ENCODE measurements at places on chromosomes 12 and 14.

GRCh38 chr14:64683264-64683663, 21.0 kb upstream of the PLEKHG3 start:
- no peak for DNase-seq

GRCh38 chr14:89214221-89214965, 202.6 kb downstream of the FOXN3 start:
- no peak for DNase-seq

GRCh38 chr12:92721130-92721529, 18.3 kb downstream of the PLEKHG7 start:
- no peak for DNase-seq

- no peak for DNase-seq
Observed at GRCh38 chr14:56808383-56809269, 1.7 kb downstream of the OTX2 start.

- DNase-seq, result no peak
Observed at GRCh38 chr12:127121494-127122084, 1145.4 kb upstream of the TMEM132C start.

GRCh38 chr14:76613616-76614015, 147.7 kb upstream of the VASH1 start:
- no peak for DNase-seq

DNA sequence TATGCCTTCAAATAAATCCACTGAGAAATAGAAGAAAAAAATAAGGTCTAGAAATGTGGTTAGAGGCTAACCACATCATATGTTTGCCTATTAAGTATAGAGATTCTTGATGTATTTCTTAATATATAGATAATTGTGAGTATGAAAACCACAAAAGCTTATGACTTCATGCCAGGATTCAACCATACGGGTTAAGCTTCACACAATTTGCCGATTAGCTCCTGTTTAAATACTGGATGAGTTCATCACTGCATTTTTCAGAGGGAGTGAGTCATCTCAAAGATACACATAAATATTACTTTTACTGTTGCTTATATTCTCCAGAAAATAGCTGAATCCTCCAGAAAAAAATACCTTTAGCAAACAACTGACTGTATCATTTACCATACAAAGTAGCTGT, 79.6 kb downstream of the RPL10L start:
- DNase-seq, result no peak

GRCh38 chr12:64007853-64008252, 163.4 kb downstream of the SRGAP1 start:
- no peak for DNase-seq

GRCh38 chr12:3842517-3842916, 30.7 kb downstream of the PARP11 start:
- DNase-seq, result no peak

- no peak for DNase-seq
Observed at GRCh38 chr12:102415515-102415914, 64.8 kb downstream of the IGF1 start.

- DNase-seq, result no peak
Observed at GRCh38 chr14:22598896-22599244, 770 bp downstream of the ABHD4 start.

- DNase-seq, result no peak
Observed at GRCh38 chr12:131369094-131369845, 341.6 kb upstream of the SFSWAP start.

DNA sequence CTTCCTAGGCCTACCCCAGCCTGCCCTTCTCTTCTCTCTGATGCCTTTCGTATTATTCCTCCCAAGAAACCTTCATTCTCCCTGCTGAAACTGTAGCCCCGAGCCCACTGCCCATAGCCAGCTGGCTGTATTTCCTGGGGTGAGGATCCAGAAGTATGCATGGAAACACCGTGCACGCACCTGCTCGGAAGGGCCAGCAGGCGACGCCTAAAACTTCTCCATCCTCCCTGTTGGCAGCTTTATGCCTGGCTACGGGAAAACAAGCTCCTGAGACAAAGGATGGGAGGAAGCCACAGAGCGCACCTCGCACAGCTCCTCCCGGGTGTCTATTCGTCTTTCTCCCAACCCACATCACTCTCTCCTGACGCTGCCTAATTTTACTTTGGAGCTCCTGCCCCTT, 69.0 kb upstream of the CAPRIN2 start:
- DNase-seq, result no peak

GRCh38 chr12:1580526-1580925, 13.9 kb downstream of the FBXL14 start:
- no peak for DNase-seq

DNA sequence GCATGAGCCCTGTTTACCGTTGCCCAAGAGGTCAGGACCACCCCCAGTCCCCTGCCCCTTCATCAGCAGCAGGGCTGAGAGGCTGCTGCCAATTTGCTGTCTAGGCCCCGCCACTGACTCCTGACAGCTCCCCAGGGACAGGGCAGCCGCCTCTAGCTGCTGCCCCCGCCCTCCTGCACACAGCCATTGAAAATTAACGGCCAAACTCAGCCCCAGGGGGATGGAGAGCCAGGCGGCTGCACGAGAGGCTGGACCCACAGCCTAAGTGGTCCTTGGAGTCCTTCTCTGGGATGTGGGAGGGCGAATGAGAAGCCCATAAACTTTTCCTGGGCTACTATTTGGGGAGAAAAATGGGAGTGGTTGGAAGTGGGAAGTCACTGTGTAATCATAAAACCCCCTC, 4.6 kb downstream of the FOXN4 start:
- no peak for DNase-seq

- no peak for DNase-seq
Observed at GRCh38 chr12:57766464-57767304, at the start of gene CYP27B1. Gene CYP27B1, minus strand, starts transcription at chr12:57767078. Its CDS starts 37 bp downstream, at chr12:57767041.

DNA sequence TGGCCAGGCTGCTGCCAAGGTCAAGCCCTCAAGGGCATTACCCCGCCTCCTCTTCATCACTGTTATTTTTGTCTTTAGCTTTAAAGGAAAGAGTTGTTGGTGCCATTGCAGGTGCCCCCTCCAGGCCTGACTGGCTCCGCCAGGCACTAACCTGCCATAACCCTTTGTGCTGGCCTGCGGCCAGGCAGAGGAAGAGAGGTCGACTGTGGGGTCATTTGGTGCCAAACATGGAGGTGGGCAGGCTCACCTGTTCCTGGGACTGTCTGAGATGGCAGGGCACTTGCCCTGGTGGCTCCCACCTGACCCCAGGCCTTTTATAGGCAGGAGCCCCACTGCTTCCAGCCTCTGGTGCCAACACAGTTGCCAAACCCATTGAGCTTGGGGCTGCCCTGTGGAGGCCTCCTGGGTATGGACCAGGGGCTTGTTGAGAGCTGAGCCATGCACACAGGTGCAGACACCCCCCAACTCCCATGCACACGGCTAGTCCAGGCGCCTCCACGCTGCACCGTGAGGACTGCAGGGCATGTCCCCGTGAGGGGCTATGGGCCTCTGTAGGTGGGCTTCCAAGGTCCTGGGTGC, 29.4 kb upstream of the PLD4 start:
- DNase-seq, result no peak

GRCh38 chr12:131114942-131115584, 161.4 kb downstream of the ADGRD1 start:
- no peak for DNase-seq

DNA sequence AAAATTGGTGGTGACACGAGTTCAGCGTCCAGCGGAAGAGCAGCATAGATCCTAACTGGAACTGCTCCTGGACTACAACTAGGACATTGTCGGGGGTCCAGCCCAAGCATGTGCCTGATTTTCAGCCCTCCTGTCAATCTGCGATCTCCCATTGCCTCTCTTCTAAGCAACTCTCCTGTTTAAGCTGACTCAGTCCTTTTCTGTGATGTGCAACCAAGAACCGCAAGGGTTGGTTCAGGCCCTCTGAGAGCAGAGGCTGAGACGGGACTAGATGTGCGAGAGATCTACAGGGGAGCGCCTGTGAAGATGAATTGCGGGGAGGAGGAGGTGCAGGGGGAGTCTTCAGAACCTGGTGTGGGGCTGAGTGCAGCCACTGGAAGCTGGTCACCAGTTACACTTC, 3.7 kb upstream of the PAPLN start:
- no peak for DNase-seq

DNA sequence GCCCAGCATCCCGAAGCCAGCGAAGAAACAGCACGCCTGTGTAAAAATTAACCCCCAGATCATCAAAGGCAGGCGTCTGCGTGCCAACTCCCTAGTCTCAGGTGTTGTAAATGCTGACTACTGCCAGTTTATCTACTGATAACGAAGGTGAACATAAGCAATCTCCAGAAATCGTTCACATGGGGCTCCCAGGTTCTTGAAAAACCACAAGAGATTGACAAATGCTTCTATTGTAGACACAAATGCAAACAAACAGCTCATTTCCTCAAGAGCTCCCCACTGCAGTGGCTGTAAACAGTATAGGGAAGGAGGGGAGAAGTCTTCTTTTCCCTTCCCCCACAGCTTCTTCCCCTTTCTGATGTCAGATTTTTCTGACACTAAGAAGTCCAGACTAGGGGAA, 5.3 kb upstream of the PLEKHG3 start:
- no peak for DNase-seq

DNA sequence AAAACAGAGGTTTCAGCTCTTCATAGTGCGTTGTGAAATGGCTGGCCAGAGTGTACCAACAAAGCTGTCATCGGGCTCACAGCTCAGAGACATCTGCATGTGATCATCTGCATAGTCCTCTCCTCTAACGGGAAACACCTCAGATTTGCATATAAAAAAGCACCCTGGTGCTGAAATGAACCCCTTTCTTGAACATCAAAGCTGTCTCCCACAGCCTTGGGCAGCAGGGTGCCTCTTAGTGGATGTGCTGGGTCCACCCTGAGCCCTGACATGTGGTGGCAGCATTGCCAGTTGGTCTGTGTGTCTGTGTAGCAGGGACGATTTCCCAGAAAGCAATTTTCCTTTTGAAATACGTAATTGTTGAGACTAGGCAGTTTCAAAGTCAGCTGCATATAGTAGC, 14.3 kb upstream of the PAPLN start:
- no peak for DNase-seq

- no peak for DNase-seq
Observed at GRCh38 chr12:2769866-2770533, 24.8 kb upstream of the FKBP4 start.

GRCh38 chr14:61258985-61259384, 22.2 kb downstream of the TMEM30B start:
- no peak for DNase-seq

DNA sequence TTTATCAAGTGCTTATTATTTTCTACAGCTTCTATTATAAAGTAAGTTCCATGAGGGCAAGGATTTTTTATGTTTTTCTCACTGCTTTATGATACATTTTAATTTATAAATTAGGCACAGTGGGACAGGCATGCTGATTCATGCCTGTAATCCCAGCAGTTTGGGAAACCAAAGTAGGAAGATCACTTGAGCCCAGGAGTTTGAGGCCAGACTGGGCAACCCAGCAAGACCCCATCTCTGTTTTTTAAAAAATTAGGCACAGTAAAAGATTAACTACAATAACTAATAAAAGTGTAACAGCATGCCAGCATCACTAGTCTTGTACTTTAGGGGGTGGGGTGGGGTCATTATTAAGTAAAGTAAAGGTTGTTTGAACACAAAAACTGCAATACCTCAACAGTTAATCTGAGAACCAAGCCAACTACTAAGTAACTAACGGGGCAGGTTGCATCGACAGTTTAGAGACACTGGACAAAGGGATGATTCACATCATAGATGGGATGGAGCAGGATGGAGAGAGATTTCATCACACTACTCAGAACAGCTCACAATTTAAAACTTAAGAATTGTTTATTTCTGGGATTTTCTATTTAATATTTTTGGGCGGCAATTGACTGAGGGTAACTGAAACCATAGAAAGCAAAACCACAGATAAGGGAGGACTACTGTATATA, 119.5 kb downstream of the PLEKHA5 start:
- DNase-seq, result no peak

GRCh38 chr14:87005280-87005679, 987.7 kb downstream of the GALC start:
- no peak for DNase-seq
